Omental fat pad (tissue), 4 donors: ENCODE measurements at places on chromosomes 2 and 18.

GRCh38 chr2:32976409-32977063, 29.8 kb downstream of the LTBP1 start:
- DNase-seq = no peak

DNA sequence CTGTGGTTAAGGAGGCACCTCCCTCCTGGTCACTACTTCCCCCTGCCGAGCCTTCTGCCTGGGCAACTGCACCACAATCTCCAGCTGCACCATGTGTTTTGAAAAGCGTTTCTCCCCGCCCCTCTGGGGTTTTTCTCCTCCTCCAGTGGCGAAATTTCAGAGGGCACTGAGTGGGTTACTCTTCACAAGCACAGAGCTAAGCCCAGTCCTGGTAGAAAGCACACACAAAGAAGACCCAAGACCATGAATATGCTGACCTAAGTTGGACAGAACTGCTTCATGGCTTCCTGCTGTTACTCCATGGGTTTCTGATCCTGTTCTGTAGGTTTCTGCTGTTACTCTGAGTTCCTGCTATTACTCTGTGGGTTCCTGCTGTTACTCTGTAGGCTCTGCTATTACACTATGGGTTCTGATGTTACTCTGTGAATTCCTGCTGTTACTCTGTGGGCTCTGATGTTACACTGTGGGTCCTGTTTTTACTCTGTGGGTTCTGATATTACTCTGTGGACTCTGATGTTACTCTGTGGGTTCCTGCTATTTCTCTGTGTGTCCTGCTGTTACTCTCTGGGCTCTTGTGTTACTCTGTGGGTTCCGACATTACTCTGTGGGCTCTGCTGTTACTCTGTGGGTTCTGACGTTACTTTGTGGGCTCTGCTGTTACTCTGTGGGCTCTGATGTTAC, 216.6 kb downstream of the RTP5 start:
- DNase-seq = no peak

DNA sequence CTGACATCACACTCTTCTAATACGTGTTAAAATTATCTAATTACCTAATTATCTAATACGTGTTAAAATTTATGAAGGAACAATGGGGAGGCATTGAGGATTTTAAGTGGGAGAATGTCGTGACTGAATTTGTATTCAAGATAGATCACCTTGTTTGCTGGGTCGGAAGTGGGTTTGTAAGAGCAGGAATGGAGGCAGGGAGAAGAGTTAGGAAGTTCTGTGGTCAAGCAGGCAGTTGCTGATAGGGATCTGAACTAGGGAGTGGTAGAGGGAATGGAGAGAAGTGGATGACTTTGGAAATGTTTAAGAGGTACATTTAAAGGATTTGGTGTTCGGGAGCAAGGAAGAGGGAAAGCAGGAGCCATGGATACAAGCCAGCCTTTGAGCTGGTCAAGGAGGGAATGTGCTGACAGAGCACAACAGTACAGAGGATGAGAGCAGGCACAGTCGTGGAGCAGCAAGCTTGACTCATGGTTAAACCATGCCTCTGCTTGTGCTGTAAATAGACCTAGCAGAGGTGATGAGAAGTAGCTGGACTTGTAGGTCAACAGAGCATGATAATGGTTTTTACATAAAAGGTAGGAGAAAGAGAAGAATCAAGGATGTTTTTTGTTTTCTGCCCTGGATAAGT, 16.2 kb downstream of the IL18RAP start:
- DNase-seq = no peak

GRCh38 chr2:231571661-231572191, 20.9 kb upstream of the TEX44 start:
- DNase-seq = no peak

- peak; percentile 15 for DNase-seq
Measured at GRCh38 chr2:128444816-128445522, 126.3 kb upstream of the HS6ST1 start.

- DNase-seq = no peak
Measured at GRCh38 chr2:61762292-61762691, 91.6 kb downstream of the FAM161A start.

- DNase-seq = no peak
Measured at GRCh38 chr2:101150306-101151145, 656 bp downstream of the TBC1D8 start.

DNA sequence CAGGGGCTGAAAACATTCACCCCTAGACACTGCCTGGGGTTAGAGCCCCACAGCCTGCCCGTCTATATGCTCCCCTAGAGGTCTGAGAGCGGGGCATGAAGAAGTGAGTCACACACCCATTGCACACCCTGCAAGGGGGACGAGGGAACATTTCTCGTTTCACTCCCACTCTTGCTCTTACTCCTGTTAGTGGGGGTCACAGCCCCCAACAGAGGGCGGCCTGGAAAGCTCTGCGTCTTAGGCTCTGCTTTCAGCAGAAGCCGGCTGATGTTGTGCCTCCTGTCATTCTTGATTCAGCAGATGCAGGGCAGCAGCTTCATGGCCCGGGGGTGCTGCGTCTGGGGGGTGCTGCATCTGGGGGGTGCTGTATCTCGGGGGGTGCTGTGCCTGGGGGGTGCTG, 141.3 kb downstream of the ASB1 start:
- no peak for DNase-seq

DNA sequence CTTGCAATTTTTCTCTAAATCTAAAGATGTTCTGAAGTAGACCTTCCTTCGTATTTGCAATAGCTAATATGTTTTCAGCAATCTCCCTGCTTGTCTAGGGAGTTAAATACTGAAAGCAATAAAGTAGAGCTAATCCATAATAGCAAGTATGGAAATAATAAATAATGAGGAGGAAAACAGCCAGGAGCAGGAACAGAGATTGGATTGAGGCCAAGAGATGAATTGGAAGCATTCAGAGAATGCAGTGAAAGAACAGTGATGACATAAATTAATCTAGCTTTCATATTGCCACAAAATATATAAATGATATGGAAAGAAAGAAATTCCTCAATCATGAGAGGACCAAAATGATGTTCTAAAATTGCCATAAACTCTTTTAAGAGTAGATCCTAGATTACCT, 679.7 kb downstream of the METTL4 start:
- DNase-seq = no peak

- no peak for DNase-seq
Measured at GRCh38 chr2:69509011-69509749, 71.9 kb upstream of the NFU1 start.

DNA sequence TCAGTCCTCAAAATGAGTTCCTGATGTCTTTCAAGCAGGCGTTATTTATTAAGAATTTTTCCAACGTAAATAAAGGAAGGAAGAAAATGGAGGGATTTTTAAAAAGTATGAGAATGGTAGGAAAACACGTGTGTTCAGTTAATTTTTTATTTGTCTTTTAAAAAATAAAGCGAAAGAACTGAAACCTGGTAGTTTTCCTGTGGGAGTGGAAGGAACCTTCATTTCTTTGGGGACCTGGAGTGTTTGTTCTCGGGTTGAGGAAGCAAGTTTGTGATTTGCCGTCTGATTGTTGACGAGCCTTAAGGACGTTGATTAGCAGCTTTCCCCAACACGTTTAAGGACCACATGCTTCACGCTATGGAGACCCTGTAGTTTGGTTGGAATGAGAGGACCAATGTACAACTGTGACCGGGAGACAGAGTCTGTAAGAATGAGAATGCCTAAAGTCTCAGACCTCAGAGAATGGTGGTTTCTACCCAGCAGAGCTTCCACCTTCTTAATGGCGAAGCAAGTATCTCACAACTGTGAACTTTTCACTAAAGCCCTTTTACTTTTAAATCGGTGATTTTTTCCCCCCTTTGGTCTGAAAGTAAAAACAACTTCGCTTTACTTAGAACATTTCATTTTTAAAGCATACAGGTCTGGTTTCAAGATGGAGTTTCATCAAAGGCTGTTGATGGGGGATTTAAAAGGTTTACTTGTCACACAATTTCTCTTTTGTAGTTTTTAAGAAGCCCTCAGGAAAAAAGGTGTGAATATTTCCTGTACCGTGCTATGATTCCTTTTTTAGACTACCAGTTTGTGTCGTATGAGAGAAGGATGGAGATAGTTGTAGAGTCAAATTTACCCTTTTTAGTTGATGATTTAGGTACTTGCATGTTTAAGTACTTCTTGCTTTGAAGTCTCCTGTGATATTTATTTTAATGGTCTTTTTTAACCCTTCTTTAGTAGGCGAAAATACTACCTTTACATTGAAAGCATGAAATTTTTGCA, 1.4 kb downstream of the TTC39C start:
- DNase-seq = no peak

GRCh38 chr2:28178946-28179345, 213.7 kb upstream of the FOSL2 start:
- no peak for DNase-seq

- no peak for DNase-seq
Measured at GRCh38 chr2:98823196-98824170, 92.6 kb upstream of the MGAT4A start.

- DNase-seq = peak; percentile 52
Measured at GRCh38 chr2:100984892-100985307, 17.2 kb upstream of the RPL31 start.

DNA sequence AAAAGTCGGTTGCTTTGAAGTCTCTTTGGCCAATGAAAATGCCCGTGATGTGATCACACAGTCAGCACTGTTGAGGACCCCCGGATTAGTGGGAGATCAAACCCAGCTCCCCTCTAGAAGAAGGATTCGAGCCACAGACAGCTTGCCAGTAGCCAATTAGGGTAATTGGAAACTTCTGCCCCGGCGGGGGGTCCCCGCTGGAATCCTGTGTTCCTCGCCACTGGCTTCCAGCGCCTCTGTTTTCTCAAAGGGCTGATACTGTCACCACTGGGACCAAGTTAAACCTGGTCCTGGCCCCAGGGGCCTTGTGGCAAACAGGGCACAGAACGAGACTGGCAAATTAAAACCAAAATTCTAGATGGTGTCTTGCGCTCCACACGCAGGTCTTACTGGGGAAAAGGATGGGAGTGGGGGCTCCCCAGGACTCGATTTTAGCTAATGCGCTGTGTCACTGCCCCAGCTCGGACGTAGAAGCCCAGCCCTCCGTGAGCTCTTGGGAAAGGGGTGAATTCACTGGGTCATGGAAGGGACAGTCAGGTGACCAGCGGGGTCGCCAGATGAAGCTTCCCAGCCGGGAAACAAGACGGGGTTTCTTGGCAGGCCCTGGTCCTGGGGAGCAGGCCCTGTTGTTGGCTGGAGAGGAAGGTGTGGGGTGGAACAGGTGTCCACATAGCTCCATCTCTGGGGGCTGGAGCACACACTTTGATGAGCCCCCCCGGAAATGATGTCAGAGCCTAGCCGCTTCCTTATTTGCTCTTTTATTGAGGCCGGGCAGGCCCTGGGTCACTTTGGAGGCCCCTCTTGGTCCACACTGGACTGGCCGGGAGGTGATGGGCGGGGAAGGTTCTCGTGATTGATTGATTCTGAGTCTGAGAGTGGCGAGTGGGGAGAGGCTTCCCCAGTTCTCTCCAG, 90.2 kb downstream of the SMAD7 start:
- DNase-seq = no peak

- DNase-seq = no peak
Measured at GRCh38 chr18:627231-627630, 30.2 kb upstream of the TYMS start.

DNA sequence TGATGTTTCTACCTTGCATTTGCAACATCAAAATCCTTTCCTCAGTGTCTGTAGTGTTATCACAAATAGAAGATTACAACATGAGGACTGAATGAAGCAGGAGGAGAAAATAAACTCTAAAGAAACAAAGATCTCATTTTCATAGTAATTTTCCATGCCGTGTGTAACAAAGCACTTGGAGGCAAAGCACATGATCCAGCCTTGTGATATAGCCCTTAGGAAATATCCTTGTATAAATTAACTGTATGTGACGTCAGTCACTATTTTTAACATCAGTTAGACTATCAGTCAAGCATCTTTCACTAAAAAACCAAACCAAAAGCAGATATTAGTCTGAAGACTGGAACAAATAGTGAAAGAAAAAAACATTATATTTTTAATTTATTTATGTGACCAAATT, 492.1 kb upstream of the CNTNAP5 start:
- DNase-seq = no peak

DNA sequence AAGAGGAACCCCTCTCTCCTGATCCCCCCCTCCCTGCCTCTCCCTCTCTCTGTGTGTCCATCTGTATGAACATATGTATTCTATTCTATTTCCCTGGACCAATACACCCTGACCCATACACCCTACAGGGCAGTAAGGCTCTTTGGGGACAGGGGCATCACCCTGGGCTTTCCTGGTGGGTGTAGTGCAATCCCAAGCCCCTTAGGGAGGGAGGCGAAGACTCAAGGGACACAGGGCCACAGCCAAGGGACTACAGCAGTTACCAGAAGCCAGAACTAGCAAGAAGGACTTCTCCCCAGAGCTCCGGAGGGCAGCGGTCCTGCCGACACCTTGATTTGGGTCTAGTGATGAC, 214.2 kb upstream of the RAB6C start:
- no peak for DNase-seq

DNA sequence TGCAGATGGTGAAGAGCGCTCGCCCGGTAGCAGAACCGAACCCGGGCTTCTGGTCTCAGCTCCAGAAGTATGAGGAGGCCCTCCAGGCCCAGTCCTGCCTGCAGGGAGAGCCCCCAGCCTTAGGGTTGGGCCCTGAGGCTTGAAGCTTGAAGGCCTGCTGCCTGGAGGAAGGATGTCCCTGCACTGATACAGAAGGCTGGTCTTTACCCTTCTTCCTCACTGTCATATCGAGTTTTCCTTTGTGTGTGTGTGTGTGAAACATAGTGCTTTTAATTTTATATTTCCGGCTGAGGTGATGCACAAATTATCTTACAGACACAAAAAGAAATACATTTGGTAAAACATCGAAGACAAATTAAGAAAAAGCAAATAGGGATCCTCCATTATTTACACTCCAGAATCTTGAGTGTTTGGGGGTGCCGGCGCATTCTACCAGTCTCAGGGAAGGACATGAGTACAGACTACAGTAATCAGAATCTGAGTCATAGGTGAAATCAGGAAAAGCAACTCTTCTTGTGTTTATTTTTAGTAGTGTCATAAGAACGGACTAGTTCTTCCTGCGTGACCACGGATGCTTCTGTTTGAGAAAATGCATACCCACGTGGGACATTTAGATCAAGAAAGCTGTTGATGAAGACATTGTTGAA, 1.3 kb downstream of the DUSP28 start:
- DNase-seq = no peak

DNA sequence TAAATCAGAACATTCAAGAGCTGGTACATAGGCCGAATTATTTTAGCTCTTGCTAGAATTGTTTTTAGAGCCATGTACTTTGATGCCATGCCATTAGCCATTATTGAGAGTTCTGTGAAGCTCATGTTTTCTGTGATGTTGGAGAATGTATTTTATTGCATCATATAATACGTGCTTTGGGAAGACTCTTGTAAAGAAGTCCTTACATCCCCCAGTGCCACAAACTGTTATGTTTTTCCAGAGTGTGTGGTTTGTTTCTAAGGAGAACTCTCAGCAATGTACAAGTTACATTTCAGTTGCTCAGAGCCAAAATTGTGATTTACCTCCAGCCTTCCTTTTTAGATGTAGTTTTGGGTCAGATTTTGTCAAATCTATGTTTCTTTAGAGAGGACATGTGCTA, 148.6 kb downstream of the HAUS1 start:
- DNase-seq = no peak

GRCh38 chr2:132824716-132825115, 154.7 kb upstream of the LYPD1 start:
- DNase-seq = no peak
